ENCODE measurements at places on chromosomes 7 and 10.
A peak's percentile ranks its signal among the peaks of the same experiment; 100 is the strongest.

DNA sequence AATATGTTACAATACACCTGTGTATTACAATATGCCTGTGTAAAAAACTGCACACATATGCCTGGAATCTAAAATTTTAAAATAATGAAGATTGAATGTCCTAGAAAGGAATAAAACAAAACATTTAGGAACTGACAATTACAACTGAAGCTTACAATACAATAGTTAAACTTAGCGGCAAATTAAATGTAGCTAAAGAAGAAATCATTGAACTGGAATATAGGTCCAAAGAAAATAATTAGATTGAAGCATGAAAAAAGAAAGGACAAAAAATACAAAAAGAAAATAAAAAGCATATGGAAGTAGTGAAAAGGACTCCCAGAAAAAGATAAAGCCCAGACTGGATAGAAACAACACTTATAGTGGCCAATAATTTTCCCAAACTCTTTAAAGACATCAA, 38.4 kb downstream of the NPSR1 start:
- DNase-seq, result no peak

GRCh38 chr7:112058686-112059085, 147.5 kb downstream of the DOCK4 start:
- DNase-seq, result peak; percentile 38

- DNase-seq, result no peak
Measured at GRCh38 chr7:121494516-121494915, 98.4 kb upstream of the FAM3C start.

GRCh38 chr10:1057106-1057657, 997 bp downstream of the WDR37 start:
- peak; percentile 49 for DNase-seq

DNA sequence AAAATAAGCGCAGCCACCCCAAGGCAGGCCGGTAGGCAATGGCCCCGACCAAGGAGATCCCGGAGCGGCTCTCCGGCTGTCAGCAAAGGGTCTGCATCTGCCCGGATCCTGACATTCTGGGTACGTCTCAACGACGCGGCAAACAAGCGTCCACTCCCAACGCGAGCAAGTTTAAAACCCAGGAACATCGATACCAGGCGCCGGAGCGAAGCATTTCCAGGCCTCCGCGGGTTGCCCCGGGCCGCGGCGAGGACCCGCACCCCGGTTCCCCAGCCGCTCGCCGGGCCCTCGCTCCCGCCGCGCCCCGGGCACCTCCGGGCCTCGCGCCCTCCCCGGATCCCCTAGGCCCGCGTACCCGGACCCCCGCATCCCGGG, 453 bp downstream of the URGCP start:
- DNase-seq, result peak; percentile 48
